ENCODE measurements at places on chromosomes 12 and 14.

DNA sequence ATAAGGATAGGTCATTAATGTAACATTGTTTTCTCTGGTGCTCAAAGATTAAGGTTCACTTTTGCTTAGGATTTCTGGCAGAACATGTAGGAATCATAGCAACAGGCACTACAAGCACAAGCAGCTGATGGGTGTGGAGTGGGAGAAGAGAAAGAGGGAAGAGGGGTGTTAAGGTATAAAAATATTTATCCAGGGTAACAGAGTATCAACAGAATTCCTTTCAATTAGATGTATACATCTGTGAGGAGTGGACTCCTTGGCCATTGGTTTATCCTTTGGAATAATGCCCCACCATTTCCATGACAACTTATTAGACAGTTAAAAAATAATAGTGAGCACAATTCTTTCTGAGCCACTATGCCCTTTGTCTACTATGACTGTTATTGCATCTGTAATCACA is 388.3 kb upstream of the DDHD1 start:
- DNase-seq: no peak

DNA sequence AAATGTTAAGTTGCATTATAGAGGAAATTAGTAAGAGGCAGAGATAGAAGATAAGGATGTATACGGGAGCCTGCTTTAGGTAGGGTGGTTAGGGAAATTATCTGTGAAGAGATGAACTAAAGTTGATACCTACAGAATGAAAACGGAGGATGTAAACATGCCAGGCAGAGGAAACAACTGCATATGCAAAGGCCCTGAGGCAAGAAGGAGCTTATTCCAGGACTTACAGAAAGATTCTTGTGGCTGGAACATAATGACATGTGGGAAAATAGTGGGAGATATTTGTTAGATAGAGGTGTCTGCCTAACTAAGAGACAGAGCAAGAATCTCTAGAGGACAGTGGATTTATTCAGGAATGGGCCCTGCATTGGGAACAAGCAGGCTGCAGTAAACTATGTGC is 16.2 kb upstream of the SERPINA1 start:
- DNase-seq: no peak

GRCh38 chr14:77124345-77125280 is 17.0 kb downstream of the ZDHHC22 start:
- DNase-seq: no peak

DNA sequence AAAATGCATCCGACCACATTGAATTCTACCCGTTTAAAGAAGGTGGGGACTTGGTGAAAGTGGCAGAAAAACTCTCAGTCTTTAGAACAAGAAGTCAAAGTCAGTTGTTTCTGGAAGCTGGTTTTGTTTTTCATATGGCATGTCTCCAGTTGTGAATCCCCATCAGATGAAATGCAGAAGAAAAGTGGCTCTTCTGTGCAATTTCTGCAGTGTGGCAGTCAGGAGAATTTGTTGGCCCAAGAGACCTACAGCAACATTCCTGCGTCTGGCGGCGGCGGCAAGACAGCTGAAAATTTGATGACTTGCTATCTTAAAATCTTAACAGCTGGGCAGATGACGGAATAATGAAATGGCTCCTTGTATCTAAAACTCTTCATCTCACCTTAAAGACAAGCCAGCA is 201.5 kb downstream of the FOXN3 start:
- DNase-seq: no peak

DNA sequence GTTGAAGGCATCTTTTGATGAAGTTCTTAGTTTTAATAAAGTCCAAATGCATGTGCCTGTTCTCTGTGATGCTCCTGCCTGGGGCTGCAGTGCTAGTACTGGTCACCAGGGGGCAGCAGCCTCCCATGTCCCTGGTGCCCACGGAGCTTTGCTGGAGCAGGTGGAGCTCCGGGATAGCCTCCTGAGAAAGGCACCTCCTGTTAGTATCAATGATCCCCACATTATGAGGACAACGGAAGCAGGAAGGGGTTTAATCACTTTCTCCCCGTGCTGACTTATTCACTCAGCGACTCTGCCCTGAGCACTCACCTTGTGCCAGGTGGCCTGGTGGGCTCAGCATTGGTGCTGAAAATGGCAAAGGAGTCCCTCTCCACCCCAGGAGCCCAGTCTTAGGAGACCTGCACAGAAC is 123.0 kb upstream of the PZP start:
- DNase-seq: peak; percentile 26

DNA sequence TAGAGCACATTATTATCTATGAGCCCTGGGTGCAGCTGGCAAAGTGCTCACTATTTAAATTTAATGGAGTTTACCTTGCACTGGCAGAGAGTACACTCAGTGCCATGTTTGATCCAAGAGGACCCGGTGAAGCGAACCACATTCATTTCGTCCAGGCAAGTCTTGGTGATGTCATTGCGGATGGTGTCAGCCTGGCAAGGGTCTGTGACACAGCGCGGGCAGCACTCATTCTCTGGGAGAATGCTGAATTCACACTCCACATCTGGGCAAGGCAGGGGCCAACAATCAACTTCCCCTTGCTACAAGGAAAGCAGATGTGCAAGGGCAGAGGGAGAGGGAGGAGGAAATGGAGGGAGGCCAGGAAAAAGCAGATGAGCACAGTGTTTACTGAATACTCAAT is 356.2 kb downstream of the NELL2 start:
- DNase-seq: no peak

DNA sequence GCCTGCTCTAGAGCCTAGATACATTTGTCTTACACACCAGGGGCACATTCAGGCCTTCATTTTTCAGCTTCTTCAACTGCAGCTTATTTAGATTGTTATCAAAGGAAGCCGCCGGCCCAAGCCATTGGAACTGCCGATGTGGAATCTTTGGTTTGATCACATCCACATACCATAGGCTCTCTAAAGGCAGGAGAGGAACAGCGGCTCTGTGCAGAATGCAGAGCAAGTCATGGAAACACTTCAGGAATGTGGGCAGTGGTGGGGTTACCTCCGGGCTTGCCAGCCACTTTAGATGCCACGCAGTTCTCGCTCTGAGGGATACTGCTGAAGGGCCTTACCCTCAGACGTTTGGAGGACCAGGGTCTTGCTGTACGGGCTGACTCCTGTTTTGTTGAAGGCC is 53.4 kb upstream of the PYGL start:
- no peak for DNase-seq

DNA sequence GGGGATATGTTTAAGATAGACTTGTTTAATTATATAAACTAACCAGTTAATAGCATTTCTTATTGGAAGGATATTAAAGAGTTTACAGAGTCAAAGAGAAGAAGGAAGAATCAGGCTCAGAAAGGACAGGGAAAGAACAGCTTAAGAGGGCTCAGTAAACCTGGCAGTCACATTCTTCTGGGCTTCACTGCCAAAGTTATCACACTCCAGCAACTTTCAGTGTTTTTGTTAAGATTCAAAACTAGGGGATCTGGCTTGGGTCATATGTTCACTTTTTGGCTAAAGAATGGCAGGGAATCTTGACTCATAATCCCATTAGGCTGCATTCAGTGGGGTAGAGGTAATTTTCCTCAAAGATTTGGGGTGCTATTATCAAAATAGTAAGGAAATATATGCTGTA is 312.3 kb downstream of the RAD51B start:
- no peak for DNase-seq

DNA sequence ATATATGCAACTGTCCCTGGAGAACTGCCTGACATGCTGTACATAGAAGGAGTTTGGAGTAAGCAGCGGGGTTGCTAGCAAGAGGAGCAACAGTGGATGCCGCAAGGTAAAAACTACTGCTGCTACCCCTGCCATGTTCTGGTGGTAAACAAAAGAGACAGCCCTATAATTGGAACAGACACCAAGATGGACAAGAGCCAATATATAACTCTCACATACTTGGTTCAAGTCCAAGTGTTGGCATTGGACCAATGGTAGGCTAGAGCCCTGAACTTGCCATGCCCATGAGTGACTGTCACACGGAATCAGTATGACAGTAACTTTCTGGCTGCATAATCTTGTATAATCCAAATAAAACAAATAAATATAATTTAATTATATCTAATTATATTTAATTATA is 13.7 kb downstream of the ATXN7L3B start:
- DNase-seq: no peak

DNA sequence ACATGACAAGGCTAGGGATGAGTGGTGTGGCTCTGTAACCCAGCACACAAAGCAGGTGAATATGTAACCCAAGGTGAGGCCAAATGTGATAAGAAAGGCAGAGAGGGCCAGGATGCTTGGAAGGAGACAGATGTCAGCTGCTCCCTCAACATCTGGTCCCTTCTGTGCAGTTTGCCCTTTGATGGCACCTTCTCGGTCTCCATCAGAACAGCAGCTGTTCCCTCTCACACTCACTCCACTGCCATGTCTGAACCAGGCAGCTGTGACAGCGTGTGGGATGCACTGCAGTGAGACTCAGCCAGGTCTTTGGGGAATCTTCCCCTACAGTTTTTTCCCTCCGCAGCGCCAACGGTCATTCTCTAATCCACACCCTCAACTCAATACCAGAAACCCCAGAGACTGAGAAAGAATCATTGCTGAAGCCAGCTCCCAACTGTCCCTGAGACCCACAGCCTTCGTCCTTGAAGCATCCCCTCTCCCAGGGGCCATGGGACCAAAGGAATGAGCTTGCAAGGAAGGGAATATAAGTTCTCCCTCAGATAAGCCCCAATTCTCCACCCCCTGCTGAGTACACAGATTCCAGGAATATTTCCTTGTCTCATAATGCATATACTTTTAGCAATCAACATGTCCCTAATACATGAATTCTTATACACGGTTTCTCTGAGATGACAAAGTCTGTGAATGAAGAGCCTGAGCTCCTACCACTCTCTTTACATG is 230.0 kb downstream of the GLT1D1 start:
- DNase-seq: no peak

DNA sequence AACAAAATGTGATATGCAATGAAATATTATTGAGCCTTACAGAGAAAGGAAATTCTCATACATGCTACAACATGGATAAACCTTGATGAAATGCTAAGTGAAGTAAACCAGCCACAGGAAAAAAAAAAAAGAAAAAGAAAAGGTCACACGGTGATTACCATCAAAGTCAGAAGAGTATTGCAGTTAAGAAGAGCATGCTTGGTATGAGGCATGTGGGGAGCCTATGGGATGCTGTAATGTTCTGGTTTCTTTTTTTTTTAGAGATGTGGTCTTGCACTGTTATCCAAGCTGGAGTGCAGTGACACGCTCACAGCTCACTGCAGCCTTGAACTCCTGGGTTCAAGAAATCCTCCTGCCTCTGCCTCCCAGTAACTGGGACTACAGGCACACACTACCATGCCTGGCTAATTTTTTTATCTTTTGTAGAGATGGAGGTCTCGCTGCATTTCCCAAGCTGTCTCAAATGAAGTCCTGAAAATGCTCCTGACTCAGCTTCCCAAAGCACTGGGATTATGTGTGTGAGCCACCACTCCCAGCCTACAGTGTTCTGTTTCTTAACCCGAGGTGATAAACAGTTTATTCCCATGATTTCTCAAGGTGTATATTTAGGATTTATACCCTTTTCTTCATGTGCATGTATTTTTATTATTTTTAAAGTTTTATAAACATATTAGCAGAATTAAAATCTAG is 96.2 kb downstream of the SEC23A start:
- DNase-seq: no peak

- DNase-seq: no peak
These were observed 1.1 kb upstream of the ITGA7 start for GRCh38 chr12:55708695-55709233.

DNA sequence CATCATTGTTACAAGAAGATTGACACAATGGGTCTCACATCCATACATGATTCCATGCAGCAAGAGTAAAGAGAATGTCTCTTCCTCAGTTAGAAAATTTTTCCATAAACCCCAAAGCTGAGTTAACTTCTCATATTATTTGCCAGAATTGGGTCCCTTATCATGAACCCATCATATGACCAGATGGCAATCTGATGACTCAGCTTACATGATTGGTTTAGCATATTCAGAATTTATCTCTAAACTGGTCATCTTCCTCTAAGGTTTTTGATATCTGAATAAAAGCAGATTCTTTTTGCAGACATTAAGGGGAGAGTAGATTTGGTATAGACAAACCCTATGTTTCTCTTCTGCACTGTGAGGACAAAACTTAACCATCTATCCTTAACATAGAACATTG is 174.9 kb downstream of the PIK3C2G start:
- no peak for DNase-seq

DNA sequence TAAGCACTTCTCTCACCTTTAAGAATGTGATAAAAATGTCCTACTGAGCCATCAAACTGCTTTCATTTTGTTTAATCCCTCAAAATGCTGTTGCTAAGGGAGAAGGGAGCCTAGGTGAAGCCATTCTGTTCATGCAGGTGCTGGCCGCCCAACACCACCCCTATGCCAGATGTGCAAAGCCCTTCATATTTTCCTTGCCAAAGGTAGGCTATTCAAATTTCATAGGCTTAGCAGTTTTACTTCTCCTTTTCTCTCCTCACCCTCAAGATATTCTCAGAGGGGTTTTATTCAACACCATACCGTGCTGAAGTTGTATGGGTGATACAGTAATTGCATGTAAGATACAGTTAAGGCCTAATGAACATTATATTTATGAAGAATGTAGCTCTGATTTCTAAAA is 461.7 kb downstream of the GXYLT1 start:
- DNase-seq: no peak

GRCh38 chr12:53179687-53180219 is 769 bp upstream of the ZNF740 start:
- DNase-seq: no peak

DNA sequence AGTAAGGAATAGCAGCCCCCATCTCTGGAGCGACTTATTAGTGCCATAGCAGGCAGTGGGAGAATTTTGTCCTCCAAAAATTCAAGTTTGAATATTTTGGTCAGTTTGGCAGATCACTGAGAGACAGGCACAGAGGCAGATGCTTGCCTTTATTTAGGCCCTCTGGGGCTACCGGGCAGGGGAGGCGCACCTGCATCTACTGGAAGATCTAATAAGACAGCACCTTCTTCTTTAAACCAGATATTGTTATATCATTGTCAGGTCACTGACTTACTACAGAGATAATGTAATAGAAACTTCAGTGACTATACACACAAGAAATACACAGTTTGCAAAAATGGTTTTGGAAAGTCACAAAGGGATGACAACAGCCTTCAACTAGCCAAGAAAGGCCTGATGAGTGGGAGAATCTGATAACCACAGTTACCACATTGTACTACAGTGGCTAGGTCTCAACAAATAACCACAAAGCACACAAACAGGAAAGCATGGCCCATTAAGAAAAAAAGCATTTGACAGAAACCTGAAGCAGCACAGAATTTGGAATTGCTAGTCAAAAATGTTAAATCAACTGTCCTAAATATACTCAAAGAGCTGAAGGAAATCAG is 56.8 kb downstream of the CDK17 start:
- no peak for DNase-seq

GRCh38 chr14:103385929-103386712 is 906 bp downstream of the MARK3 start:
- DNase-seq: no peak

GRCh38 chr12:26630546-26631027 is 202.4 kb downstream of the ITPR2 start:
- no peak for DNase-seq

DNA sequence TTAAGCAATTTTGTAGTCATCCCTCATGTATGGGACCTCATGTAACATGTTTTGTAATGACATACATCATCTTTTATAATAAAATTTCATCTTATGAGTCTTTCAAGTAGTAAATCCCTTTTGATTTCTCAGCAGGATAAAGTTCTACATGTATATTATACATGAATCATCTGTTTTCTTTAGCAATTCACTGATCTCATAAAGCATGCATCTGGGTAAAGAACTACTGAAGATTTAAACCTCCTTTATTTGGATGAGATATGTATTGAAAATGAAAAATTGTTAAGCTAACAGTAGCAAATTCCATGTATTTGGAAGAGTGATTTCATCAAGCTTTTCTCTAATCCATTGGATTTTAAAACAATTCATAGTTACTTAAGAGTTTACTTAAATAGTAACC is 126.9 kb downstream of the KITLG start:
- DNase-seq: no peak

- no peak for DNase-seq
These were observed 445.2 kb upstream of the ATP2B1 start for GRCh38 chr12:90153827-90154226.

Measured in RWPE1 (cell line).